ENCODE measurements at places on chromosomes 4 and X.

DNA sequence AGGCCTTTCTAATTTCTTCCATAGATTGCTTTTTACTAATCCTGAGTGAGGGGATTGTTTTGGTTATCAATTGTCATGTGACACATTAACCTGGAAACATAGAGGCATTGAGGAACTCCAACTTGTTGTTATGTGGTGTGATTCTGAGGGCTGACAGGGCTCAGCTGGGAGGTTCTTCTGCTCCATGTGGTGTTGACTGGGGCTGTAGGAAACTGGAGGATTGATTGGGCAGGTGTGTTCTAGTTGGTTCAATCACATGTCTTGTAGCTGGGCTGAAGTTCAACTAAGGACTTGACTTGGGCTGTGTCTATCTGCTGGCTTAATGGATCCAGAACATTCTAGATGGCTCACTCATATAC is 10.8 kb upstream of the CRLF2 start:
- DNase-seq: no peak

- peak; percentile 65 for DNase-seq
Measured at GRCh38 chrX:49995107-49995731, 72.8 kb downstream of the CLCN5 start.

DNA sequence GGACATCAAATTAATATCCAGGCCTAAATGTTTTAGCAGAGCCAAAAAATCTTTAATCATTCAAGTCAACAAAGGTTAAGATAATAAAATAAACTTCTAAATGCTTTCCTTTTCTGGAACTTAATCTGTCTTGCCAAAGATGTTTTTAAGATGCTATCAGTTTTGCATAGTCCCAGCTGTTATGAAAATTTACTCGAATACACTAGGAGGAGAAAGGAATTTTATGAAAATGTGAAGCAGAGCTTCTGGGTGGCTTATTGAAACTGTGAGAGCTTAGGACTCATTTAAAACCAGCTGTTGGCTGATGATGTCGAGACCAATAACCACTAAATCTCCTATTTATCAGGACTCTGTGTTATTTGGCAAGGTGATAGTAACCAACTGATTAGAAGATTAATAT is 202.2 kb upstream of the ETNPPL start:
- no peak for DNase-seq

DNA sequence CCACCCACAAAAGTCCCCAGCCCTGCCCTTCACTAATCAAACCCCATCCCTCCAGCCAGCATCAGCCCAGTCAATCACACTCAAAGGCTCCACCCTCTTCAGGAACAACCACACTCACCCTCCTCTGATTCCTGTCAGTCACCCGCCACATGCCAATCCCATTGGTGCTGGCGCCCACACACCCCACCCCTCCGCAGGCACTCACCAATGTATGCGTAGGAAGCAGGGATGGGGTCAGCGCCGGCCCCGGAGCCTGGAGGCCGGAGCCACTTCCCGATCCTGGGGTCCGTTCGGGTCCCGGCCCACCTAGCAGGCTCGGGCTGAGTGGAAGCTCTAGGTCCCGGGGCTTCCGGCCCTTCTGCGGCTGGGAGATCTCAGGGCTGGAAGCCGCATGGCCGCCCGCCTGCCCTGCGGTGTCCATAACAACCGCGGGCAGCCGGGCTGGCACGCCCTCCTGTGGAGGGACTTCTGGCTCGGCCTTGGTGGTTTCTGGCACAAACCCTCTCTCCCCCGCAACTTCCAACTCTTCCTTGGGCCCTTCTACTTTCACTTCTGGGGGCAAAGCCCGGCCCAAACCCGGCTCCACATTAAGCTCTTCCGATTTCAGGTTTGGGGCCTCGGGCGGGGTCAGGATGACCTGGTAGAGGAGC is 7.9 kb upstream of the CFP start:
- DNase-seq: no peak

DNA sequence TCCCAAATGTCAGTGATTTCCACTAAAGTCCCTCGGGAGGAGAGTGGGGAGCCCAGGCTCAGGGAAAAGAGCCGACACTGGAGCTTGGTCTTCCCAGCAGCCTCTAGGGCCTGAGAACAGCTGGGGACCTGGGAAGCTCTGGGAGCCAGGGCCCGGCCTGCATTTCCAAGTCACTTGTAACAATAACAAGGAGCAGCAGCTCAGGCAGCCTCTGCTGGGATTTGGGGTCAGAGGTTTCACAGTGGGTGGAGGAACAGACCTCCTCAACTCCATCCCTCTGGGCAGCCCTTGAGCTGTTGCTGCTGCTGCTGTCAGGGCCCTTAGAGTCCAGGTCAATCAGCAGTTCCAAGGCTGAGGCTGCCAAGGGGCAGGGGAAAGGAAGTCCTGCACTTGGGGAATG is 11.1 kb downstream of the STARD8 start:
- no peak for DNase-seq

DNA sequence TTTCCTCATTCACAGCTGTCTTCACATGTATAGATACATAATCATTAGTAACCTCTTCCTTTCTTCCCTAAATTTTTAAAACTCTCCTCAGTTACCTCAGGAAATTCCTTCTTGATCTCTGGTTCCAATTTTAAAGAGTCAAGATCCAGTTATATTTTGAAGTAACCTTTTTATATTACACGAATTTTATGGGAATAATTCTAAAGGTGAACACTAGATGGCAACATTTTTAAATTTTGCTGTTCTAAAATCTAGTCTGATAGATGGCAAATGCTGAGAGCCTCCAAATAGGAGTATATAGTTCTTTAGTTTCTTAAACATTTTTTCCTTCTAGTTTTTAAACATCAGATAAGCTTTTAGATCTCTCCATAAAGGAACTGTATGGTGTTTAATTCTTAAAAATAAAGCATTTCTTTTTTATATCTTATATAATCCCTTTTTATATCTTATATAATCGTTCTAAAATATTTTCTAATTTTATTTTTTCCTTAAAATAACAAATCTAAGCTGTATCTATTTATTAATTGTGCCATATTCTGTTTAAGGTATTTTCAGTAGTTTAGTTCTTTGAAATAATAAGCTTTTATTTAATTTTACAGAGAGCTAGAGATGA is 37.9 kb upstream of the PAPSS1 start:
- DNase-seq: peak; percentile 24

GRCh38 chr4:169229571-169230028 is 41.2 kb downstream of the SH3RF1 start:
- DNase-seq: peak; percentile 94

GRCh38 chrX:149845385-149845784 is 35.6 kb upstream of the MAGEA8 start:
- DNase-seq: no peak

DNA sequence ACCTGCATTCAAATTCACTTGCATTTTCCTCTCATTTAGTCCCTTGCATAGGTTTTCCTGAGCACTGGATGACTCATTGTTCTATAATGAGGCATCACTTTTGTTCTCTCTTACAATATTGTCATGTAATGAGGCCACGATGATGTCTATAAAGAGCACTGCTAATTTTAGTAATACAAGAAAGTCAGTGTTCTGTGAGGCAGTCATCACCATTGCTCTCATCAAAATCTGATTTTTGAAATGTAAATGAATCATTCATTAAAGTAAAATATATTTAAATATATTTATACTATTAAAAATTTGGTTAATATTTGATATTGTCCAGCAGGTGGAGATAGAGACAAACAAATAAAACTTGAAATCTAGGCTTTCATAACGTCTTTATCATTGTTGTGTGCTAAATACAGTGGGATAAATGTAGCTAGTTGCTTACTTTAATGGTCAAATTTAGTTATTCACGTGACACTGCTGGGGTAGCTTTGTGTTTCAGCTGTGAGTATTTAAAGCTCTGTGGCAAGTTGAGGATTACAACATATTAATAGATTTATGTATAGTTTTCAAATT is 15.4 kb downstream of the HMGB2 start:
- DNase-seq: peak; percentile 49

- DNase-seq: peak; percentile 25
Measured at GRCh38 chr4:119025916-119026661, 109.5 kb upstream of the MYOZ2 start.

GRCh38 chrX:81556880-81557279 is 355.0 kb downstream of the SH3BGRL start:
- DNase-seq: no peak

DNA sequence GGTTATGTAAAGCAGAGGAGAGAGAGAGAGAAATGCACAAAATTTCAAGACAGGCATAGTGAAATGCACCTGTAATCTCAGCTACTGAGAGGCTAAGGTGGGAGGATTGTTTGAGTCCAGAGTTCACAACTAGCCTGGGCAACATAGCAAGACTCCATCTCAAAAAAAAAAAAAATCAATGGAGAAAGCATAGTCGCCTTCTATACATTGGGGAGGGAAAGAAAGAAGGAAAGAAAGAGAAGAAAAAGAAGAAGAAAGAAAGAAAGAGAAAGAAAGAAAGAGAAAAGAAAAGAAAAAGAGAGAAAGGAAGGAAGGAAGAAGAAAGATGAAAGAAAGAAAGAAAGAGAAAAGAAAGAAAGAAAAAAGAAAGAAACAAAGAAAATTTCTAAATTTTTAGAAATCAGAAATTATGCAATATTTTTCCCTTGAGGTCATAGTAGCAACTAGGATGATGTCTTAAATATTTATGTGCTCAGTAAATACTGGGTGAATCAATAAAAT is 53.4 kb downstream of the DKK2 start:
- DNase-seq: no peak

GRCh38 chrX:151789179-151789800 is 54.7 kb downstream of the CNGA2 start:
- DNase-seq: peak; percentile 97

- no peak for DNase-seq
Measured at GRCh38 chr4:154612472-154613414, at the start of gene FGG. Gene FGG, minus strand, starts transcription at chr4:154612656. Its CDS starts 47 bp downstream, at chr4:154612609.

DNA sequence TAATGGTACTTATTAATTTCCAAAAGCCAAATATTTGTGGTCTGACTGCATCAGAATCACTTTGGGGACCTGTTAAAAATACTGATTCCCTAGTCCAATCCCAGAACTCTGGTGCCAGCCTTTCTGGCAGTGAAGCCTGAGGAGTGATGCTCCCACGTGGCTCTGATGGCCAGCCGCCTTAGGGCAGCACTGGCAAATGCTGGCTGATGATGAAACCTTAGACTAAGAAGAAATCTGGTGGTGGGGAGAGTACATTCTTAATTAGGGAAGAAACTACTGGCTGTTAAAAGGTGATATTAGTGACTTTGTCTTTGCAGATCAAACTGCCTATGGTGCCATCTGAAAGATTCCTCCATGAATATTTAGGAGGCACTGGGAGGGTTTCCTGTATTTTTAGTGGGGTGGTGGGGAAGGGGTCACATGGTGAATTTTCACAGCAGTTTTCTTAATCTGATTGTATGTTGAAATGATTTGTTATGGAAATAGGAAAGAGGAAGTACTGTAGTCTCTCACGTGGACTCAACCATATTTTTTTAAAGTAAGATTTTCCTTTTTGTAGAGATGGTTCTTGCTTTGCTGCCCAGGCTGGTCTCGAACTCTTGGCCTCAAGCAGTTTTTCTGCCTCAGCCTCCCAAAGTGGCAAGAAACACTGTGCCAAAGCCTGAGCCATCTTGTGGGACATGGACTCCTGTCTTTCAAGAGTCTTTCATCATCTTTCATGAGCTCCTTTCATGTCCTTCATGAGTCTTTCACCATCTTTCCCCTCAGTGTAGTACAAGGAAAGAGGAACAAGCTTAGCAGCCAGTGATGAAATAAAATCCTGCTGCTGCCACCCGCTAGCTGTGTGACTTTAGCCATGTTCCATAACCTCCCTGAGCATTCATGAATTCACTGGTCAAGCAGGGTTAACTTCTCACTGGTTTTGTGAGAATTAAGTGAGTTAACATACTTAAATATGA is 90.8 kb downstream of the ZNF330 start:
- DNase-seq: no peak
